M059J (cell line): ENCODE measurements at places on chromosomes 16 and 17.

DNA sequence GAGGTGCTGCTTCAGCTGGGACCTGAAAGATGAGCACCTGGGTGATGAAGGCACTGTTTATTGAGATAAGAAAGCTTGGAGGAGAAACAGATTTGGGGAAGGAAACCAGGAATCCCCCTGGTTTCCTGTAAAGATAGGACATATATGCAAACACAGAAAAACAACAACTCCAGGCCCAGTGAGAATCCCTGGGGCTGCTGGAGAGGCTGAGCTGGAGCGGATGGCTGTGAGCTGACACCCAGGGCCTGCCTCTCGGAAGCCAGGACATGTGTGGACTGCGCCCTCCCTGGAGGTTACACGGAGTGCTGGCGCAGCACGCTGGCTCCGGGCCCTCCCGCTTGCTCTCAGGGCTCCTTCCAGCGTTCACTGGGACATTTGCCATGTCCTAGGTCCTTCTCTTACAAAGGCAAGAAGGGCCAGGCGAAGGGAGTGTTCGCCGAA, 57.5 kb downstream of the CYB5B start:
- DNase-seq = peak; percentile 80

GRCh38 chr16:85422632-85423550, 190.2 kb upstream of the GSE1 start:
- DNase-seq = no peak

- peak; percentile 29 for DNase-seq
These were observed 11.4 kb downstream of the CFAP97D1 start for GRCh38 chr17:43791589-43791988.

- no peak for DNase-seq
These were observed 7.3 kb upstream of the SNAI3 start for GRCh38 chr16:88693420-88694177.

- DNase-seq = no peak
These were observed 282.1 kb downstream of the CBLN1 start for GRCh38 chr16:48999508-48999907.

DNA sequence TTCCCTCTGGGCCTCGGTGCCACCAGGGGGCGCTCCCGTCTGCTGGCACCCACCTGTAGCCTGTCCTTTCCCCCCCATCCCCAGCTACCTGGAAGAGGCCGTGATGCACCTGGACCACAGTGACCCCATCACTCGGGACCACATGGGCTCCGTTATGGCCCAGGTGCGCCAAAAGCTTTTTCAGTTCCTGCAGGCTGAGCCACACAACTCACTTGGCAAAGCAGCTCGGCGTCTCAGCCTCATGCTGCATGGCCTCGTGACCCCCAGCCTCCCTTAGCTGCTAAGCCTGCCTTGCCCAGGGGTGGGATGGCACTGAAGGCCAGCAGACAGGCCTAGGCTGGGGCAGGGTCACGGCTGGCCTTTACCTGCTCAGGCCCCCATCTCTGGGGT, 818 bp upstream of the NRN1L start:
- DNase-seq = peak; percentile 42

GRCh38 chr17:49315551-49316257, 46.3 kb downstream of the ZNF652 start:
- peak; percentile 90 for DNase-seq

- DNase-seq = no peak
These were observed 72.8 kb upstream of the ZNF750 start for GRCh38 chr17:82912484-82913089.

DNA sequence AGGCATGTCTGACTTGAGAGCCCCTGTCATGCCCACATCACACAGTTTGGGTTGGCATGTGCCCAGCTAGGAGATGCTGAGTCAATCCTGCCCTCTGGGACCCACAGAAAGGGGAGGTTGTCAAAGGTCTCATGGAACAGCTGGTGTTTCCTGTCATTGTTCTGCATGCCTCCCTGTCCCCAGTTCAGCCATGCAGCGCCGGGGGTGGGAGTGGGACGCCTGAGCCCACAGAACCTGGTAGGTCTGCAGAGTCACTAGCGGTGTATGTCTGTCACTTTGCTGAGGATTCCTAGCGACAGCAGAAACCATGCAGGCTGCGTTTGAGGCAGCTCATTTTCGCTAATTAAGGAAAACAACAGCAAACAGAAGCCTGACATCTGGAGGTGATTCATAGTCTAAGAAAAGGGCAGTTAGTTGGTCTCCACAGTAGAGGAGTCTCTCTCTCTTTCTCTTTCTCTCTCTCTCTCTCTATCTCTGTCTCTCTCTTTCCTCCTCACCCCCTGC, 19.6 kb upstream of the CCL1 start:
- DNase-seq = peak; percentile 52

- DNase-seq = no peak
These were observed 98.9 kb upstream of the GSE1 start for GRCh38 chr16:85514295-85514597.
